ENCODE measurements at places on chromosomes 4 and X.

DNA sequence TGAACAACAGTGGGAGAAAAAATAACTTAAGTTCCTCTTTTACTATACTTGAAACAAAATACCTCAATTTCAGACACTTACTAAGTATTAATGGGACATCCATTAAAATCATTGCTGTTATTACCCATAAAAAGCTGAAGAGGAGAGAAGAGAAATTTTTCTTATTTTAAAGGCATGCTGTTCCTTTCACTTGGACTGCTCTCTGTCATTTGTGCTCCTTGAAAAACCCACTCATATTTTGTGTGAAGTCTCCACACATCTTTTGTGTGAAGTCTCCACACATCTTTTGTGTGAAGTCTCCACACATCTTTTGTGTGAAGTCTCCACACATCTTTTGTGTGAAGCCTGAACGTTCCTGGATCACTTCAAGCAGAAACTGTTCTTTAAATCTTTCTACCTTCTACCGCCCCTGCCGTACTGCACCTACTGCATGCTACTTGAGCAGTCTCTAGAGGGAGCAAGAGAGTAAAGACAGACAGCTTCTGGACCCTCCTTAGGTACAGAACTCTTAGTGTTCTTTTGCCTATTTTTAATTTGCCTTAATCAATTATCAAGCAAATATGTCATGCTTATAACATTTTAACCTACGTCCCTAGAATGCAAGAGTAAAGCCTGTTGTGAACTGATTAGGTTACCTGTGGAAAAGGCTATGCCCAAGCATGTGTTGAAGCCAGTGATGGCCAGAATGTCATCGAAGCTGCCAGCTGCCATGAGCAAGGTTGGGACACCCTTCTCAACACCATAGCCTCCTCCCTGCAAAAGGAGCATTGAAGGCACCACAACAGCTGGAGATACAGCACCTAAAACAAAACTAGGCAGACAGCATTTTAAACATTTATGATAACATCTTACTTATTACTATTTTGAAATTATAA, 27.1 kb upstream of the SLC9B1 start:
- no peaks in the 10 kb centered on the region for H3K27me3 ChIP-seq
- no peak for DNase-seq
- H3K27ac ChIP-seq, result no peak overlapping the region
- H3K36me3 ChIP-seq, result peaks cover 13% of the 10 kb centered on the region
- H3K4me3 ChIP-seq, result no peak overlapping the region

DNA sequence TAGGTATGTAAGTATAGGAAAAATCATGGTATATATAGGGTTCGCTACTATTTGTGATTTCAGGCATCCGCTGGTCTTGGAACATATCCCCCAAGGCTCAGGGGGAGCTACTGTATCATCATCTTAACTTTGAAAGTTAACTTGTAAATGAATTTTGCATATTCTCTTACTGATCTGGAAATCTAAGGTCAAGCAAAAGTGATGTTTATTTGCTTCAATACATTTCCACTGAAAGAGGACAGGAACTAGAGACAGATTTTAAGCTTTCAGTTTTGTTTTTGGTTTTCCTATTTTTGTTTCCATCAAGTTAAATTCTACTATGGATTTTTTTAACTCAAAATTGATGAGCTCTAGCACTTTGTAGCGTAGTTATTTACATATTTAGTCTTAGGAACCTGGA, 56.2 kb downstream of the NAF1 start:
- no peaks in the 10 kb centered on the region for H3K36me3 ChIP-seq
- H3K27me3 ChIP-seq, result no peaks in the 10 kb centered on the region
- DNase-seq, result no peak
- no peak overlapping the region for H3K4me3 ChIP-seq
- no peaks in the 10 kb centered on the region for H3K4me1 ChIP-seq

GRCh38 chrX:24355095-24355494, 5.3 kb upstream of the SUPT20HL1 start:
- H3K27ac ChIP-seq, result no peak overlapping the region
- H3K36me3 ChIP-seq, result no peaks in the 10 kb centered on the region
- no peaks in the 10 kb centered on the region for H3K4me1 ChIP-seq
- no peak for DNase-seq
- no peak overlapping the region for H3K4me3 ChIP-seq
- H3K27me3 ChIP-seq, result no peaks in the 10 kb centered on the region

DNA sequence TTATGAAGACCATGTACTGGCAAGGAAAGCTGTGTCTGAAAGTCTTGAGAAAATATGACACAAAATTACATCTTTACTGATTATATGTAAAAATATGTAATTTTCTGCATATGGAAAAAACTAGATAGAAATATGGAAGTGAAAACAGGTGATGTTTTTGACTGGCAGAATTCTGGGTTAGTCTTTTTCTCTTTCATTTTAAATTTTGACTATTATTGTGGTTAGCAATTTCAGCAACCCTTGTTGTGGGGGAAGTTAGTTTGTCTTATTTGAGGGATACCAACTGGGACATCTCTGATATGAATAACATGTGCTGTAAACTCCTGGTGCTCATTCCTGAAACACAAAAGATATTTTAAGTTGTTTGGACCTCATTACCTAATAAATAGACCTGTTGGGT, 49.9 kb upstream of the CPEB2 start:
- H3K4me1 ChIP-seq, result no peaks in the 10 kb centered on the region
- DNase-seq, result no peak
- no peaks in the 10 kb centered on the region for H3K27me3 ChIP-seq
- no peaks in the 10 kb centered on the region for H3K36me3 ChIP-seq
- H3K4me3 ChIP-seq, result no peak overlapping the region
- H3K27ac ChIP-seq, result no peak overlapping the region

- no peak for DNase-seq
- no peaks in the 10 kb centered on the region for H3K4me1 ChIP-seq
- no peak overlapping the region for H3K4me3 ChIP-seq
- peak overlapping the region; percentile 76 for H3K27ac ChIP-seq
- H3K27me3 ChIP-seq, result no peaks in the 10 kb centered on the region
Measured at GRCh38 chr4:8392591-8393190, 47.8 kb downstream of the ACOX3 start.

DNA sequence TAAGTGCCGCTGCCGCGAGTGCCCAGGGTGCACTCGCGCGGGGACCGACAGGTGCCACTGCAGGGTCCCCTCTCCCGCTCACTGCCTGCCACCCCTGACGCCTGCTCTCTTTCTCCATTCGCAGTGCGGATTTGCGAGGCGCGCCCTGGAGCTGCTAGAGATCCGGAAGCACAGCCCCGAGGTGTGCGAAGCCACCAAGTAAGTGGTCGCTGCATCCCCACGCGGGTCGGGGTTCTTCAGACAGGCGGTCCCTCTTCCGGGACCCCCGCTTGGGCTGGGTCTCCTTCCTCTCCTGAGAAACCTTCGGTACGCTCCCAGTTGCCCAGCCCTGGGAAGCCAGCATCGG, 547 bp downstream of the GUCY1A1 start:
- peak; percentile 67 for DNase-seq
- H3K36me3 ChIP-seq, result no peaks in the 10 kb centered on the region
- no peaks in the 10 kb centered on the region for H3K27me3 ChIP-seq
- peak overlapping the region; percentile 71 for H3K4me3 ChIP-seq
- no peaks in the 10 kb centered on the region for H3K4me1 ChIP-seq

DNA sequence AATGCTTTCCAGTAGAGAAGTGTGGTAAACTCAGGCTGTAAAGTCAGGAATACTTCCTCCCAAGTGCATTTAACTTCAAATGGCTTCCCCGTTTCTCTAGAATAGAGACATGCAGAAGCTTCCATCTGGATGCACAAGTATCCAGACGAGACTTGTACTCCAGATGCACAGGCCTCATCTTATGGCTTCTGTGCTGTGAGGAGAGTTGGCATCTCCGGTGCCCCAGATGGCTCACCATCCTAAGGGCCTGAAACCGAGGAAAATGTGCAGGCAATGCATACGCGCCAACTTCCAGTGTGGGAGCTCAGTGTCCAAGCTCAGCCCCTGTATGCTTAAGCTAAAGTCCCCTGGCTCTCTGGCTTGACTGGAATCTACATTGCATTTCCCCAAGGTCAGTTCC, 184.0 kb upstream of the TBL1X start:
- H3K4me3 ChIP-seq, result no peak overlapping the region
- H3K4me1 ChIP-seq, result no peaks in the 10 kb centered on the region
- H3K36me3 ChIP-seq, result no peaks in the 10 kb centered on the region
- H3K27me3 ChIP-seq, result no peaks in the 10 kb centered on the region
- DNase-seq, result no peak

GRCh38 chrX:50381729-50382415, 88.8 kb downstream of the DGKK start:
- H3K36me3 ChIP-seq, result no peaks in the 10 kb centered on the region
- H3K27ac ChIP-seq, result no peak overlapping the region
- H3K4me3 ChIP-seq, result no peak overlapping the region
- no peaks in the 10 kb centered on the region for H3K27me3 ChIP-seq
- DNase-seq, result no peak

DNA sequence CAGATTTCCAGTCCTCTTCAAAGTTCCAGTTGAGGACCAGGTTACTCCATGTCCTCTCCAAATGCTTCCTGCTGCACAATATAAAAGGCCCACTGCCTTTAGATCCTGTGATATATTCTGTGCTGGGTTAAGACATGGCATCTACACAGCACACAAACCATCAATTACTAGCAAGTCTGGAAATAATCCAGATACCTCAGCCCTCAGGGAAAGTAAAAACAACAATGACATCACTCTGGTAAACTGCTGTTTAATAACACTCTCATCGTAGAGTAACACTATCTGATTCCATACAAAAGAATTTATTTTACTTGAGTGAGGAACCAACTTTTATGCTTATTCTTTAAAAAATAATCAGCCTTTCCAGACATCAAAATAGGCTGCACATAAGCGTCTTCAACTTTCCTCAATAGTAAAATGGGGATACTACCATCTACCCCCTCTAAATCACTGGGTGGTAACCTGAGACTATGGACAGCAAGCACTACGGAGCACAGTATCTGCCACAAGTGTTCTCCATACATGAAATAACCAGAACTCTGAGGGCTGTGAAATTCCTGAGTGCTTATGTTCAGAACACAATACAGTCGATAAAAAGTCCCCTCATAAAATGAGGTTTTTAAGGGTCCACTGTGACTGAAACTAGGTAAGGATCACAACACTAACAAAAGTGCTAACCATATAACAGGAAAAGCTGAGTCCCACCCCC, 53.4 kb downstream of the ABCG2 start:
- DNase-seq, result no peak
- no peak overlapping the region for H3K4me3 ChIP-seq
- H3K27ac ChIP-seq, result no peak overlapping the region
- H3K27me3 ChIP-seq, result no peaks in the 10 kb centered on the region
- H3K36me3 ChIP-seq, result no peaks in the 10 kb centered on the region

DNA sequence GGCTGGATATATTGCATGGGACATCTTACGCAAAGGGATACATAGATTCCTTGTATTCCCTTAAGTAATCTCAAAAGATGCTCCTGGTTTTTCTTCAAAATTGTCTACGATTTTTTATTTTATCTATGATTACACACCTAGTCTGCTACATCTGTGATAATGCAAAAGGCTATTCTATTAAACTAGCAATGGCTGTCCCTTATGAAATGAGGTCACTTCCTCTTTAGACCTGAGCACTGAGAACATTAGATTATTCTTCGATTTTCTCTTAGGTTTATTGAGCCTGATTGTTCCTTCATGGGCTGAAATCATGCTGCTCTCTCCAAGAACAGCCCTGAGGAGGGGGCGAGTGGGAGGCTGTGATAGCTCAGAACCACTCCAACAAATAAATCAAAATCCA, 126.8 kb upstream of the ENPP6 start:
- peak; percentile 48 for DNase-seq
- H3K27ac ChIP-seq, result peak overlapping the region; percentile 83
- no peaks in the 10 kb centered on the region for H3K27me3 ChIP-seq
- no peaks in the 10 kb centered on the region for H3K4me1 ChIP-seq

DNA sequence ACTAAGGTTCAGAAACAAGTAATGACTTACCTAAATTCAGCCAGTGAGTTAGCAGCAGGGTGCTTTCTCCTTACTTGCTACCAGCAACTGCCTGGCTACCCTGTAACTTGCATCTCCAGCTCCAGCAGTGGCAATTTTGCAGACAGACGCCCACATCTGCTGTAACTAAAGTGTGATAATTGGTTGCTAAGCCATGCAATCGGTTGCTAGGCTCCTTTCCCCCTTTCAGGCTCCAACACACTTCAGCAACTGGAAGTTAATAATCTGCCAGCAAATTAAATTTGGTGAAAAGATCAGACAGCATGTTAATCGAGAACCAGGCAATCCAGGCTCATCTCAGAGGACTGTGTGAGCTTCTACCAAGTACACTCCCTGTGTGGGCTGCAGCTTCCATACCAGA, 24.2 kb upstream of the ARHGEF9 start:
- DNase-seq, result no peak
- no peak overlapping the region for H3K4me3 ChIP-seq
- no peaks in the 10 kb centered on the region for H3K4me1 ChIP-seq

GRCh38 chr4:186627226-186627865, 72.0 kb upstream of the MTNR1A start:
- H3K27me3 ChIP-seq, result no peaks in the 10 kb centered on the region
- H3K36me3 ChIP-seq, result peaks cover 32% of the 10 kb centered on the region
- no peaks in the 10 kb centered on the region for H3K4me1 ChIP-seq
- no peak overlapping the region for H3K27ac ChIP-seq
- no peak overlapping the region for H3K4me3 ChIP-seq

DNA sequence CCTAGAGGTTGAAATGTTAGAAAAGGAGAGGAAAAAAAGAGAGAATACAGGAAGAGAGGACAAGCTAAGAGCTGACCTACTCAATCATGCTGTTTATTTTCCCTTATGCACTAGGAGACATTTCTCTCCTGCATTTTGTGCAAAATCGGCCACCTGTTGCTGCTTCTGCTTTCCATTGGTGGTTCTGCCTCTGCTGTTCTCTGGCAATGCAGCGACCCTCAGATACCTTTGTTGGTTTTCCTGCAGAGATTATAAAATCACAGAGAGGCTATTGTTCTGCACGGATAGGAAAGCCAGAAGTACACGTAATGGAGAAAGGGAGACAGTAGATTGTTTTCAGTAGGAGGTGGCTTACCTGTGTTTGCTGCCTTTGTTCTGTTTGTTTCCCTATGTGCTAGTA, 108.9 kb downstream of the UNC5C start:
- H3K27ac ChIP-seq, result no peak overlapping the region
- no peak overlapping the region for H3K4me3 ChIP-seq
- no peak for DNase-seq
- H3K4me1 ChIP-seq, result no peaks in the 10 kb centered on the region
- no peaks in the 10 kb centered on the region for H3K27me3 ChIP-seq

DNA sequence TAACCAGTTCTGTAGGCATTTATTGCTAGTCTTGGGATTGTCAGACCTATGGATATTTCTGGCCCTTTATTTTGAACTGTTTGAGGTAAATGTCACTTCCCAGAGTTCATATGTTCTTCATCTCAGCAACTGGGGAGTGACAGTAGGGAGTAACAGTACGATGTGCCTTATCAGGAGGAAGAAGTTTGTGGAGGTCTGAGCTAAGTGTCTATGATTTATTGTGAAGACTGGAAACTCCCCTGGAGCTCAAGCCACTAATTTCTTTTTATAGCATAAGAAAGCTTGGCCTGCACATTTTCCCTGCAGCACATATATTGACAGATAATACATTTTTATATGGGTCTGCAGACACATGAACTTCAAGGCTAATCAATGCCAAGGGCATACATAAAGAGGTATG, 383.8 kb downstream of the GRXCR1 start:
- no peaks in the 10 kb centered on the region for H3K27me3 ChIP-seq
- no peak for DNase-seq
- H3K27ac ChIP-seq, result no peak overlapping the region
- no peak overlapping the region for H3K4me3 ChIP-seq
- H3K36me3 ChIP-seq, result no peaks in the 10 kb centered on the region

GRCh38 chrX:65926095-65927019, 113.5 kb downstream of the VSIG4 start:
- H3K27me3 ChIP-seq, result no peaks in the 10 kb centered on the region
- no peaks in the 10 kb centered on the region for H3K4me1 ChIP-seq
- H3K4me3 ChIP-seq, result no peak overlapping the region
- H3K27ac ChIP-seq, result no peak overlapping the region
- no peak for DNase-seq
- H3K36me3 ChIP-seq, result no peaks in the 10 kb centered on the region

- H3K4me1 ChIP-seq, result no peaks in the 10 kb centered on the region
- no peak for DNase-seq
- no peak overlapping the region for H3K27ac ChIP-seq
Measured at GRCh38 chr4:77154761-77155499, 2.1 kb upstream of the CCNG2 start.
